ENCODE measurements at places on chromosomes 4 and X.

DNA sequence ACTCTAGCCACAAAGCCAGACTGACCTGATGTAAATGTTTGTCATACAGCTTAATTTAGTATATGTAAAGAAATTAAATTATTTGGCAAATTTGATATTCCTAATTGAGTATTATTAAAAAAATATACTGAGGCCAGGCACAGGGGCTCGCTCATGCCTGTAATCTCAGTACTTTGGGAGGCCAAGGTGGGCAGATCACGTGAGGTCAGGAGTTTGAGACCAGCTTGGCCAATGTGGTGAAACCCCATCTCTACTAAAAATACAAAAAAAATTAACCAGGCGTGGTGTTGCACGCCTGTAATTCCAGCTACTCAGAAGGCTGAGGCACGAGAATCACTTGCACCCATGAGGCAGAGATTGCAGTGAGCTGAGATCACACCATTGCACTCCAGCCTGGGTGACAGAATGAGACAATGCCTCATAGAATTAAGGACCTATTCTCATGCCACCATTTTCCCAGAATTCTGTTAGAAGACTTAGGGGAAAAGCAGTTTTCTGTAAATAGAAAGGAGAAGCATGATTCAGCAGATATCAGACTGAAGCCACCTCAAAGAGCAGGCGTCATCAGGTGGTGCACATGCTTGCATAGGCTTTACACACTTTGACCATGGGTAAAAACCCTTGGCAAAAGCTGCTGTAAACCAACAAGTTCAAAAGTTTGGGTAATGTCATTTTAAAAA lies 6.1 kb downstream of the UBQLN2 start:
- no peak for DNase-seq

GRCh38 chr4:169220854-169221411 lies 49.8 kb downstream of the SH3RF1 start:
- DNase-seq = no peak

DNA sequence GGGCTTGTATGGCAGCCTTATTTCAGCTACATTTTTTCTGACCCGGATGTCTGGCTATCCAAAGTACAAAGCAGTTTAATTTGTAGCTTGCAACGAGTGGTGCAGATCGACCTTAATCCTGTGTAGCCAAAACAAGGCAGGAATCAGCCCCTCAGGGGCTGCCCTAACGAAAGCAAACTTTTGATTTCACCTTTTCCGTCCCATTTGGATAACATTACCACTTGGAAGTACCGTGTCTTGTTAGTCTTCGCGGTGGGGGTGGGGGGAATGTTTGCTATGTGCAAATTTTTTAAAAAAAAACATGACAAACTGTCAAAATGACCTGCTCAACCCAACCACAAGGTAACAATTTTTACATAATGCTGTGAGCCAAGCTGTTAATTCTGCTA lies 766 bp upstream of the DNAJB14 start:
- no peak for DNase-seq

DNA sequence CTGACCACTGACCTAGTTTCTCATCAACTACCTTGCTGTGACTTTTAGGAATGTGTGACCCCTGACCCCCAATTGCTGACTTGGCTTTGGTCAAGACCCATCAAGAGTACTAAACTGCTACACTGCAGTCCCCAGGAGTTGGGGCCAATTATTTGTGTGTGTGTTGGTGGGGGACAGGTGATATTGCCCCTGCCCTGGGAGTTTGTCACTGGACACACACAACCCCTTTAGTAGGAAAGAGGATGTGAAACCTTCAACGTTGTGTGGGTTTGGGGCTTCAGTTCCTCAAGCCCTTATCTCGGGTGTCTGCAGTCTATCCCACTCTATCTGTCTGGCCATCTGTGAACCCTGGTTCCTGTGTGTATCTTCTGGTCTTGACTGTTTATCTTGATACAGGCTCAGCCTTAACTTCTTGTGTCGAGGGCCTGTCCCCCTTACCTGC lies 6.5 kb downstream of the SASH3 start:
- no peak for DNase-seq

DNA sequence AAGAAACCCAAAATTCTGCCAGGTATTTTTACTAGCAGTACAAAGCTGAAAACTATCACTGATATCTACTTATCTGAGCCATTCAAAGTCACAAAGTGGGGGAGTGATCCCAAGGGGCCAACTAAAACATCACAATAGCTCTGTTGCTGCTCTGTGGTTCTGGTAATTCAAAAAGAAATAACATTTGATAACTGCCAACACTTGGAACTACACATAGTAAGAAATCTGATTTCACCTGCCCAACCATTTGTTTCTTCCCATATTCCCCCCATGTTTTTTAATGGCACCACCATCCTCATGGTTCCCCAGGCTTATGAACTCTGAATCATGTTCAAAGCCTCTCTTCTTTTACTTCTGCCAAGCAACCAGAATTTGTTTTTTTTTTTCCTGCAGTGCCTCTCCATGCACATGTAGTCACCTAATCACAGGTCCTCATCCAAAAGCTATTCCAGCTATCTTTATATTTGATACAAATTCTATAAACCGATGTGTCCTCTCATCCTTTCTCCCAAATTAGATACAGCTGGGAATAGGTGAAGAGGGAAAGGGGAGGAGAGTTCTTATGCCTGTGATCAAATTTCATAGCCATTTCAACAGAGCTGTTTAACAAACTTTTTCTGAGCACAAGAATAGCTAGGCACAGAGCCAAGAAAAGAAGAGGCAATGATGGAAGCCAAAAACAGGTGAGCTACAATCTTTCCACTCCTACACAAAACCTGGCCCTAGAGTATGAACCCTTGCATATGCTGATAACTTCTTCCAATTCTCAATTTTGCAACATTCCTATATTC lies 7.7 kb downstream of the AMMECR1 start:
- no peak for DNase-seq

- no peak for DNase-seq
Measured at GRCh38 chr4:154084864-154085263, 296.0 kb upstream of the SFRP2 start.

All from cerebellar nuclear complex (tissue), 1 donor.